ENCODE measurements at places on chromosomes 4 and X. TPM values are rescaled to one million over a fixed set of nuclear protein-coding genes. Genes with fewer than 3 reads are reported as not detected.

GRCh38 chrX:21781976-21782375 lies 24.1 kb upstream of the SMPX start:
- H3K4me3 ChIP-seq: no peak overlapping the region
- no peaks in the 10 kb centered on the region for H3K4me1 ChIP-seq
- H3K27me3 ChIP-seq: no peaks in the 10 kb centered on the region
- H3K36me3 ChIP-seq: no peaks in the 10 kb centered on the region
- H3K27ac ChIP-seq: no peak overlapping the region

GRCh38 chr4:123121241-123121907 lies 199.0 kb upstream of the NUDT6 start:
- H3K4me3 ChIP-seq: no peak overlapping the region
- H3K27ac ChIP-seq: no peak overlapping the region
- H3K4me1 ChIP-seq: no peaks in the 10 kb centered on the region
- no peaks in the 10 kb centered on the region for H3K36me3 ChIP-seq
- DNase-seq: no peak

DNA sequence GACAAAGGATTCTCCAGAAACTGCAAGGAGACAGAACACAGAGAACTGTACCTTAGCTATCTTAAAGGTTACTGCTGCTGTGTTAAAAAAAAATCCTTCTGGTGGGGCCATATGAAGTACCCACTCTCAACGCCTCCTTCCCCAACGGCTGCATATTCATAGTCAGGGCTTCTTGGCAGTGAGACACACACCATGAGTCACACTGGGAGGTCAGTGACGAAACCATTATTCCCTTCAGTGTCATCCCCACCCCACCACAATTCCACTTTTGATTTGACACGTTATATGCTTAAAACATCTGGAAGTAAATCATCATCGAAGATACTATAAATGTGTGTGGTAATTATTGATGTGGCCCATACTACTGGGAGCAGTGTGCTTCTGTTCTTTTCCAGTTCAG lies 271.5 kb downstream of the LDB2 start:
- no peak overlapping the region for H3K27ac ChIP-seq
- H3K4me3 ChIP-seq: no peak overlapping the region
- H3K36me3 ChIP-seq: no peaks in the 10 kb centered on the region
- DNase-seq: no peak
- no peaks in the 10 kb centered on the region for H3K27me3 ChIP-seq
- no peaks in the 10 kb centered on the region for H3K4me1 ChIP-seq

AKAP14 gene
- 0.40 TPM for polyA plus RNA-seq

GRCh38 chr4:15756361-15756861 lies 21.7 kb upstream of the CD38 start:
- DNase-seq: no peak
- H3K27ac ChIP-seq: no peak overlapping the region
- no peak overlapping the region for H3K4me3 ChIP-seq
- no peaks in the 10 kb centered on the region for H3K4me1 ChIP-seq
- no peaks in the 10 kb centered on the region for H3K36me3 ChIP-seq

OPRPN gene
- not detected for polyA plus RNA-seq

All from large intestine (tissue), 12 donors.